ENCODE measurements at places on chromosomes 5 and 9.

DNA sequence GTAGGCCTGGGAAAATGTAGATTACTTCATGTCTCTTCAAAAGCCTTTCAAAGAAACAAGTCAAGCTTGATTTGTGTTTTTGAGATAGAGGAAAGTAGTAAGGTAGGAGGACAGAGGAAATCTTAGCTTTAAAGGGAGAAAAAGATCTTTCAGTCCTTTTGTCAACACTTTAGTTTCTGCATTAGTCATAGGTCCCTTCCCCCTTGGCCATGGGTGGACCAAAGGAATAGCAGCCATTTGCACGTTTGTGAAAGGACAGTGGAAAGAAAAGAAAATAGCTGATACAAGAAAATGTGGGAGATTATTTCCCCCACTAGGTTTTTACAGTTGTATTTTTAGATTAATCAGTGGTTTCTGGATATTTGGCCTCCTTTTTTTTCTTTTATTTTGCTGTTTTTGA, 121.9 kb upstream of the GRHPR start:
- DNase-seq: no peak

GRCh38 chr9:130259044-130259443, 6.5 kb upstream of the HMCN2 start:
- DNase-seq: no peak

DNA sequence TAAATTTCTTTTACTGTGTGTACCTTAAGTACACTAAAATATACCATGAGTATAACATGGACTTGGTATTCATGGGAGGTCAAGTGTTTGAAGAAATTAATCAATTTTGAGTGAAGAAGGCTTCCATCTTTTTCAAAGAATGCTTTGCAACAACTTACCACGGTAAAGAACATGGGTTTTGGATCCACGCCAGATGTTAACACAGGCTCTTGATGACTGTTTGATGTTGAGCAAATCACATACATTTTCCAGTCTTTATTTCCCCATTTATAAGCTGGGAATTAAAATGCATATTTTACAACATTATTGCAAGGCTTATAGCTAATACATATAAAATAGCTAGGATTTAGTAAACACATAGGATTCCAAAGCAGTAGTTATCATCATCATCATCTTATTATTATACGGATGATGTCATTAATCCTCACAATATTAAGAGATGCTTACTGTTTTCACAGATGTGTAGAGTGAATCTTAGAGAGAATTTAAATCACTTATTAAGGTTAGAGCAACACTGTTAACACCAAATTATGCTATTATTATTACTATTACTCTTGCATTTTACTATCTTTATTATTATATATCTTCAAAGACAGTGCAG, 362.0 kb downstream of the PRELID2 start:
- no peak for DNase-seq

GRCh38 chr5:10913841-10914240, 152.8 kb upstream of the DAP start:
- no peak for DNase-seq

- no peak for DNase-seq
These were observed 131.4 kb upstream of the SHB start for GRCh38 chr9:38200431-38200830.

All from naive thymus-derived CD4-positive, alpha-beta T cell (primary cell).